Lower lobe of right lung (tissue), 2 donors: ENCODE measurements at places on chromosomes 7 and 10. TPM values are rescaled to one million over a fixed set of nuclear protein-coding genes. Genes with fewer than 3 reads are reported as not detected.

Gene GSDME
- 8.2 TPM for total RNA-seq

Gene FFAR4
- 13.7 TPM for total RNA-seq

Gene PAX4
- total RNA-seq: not detected

Gene HOGA1
- total RNA-seq: 1.1 TPM

Gene TCAF2
- total RNA-seq: 6.2 TPM

Gene CLCN1
- total RNA-seq: not detected

Gene TYW1B
- total RNA-seq: 6.8 TPM

Gene PRF1
- 29.5 TPM for total RNA-seq

Gene CD36
- total RNA-seq: 141 TPM

DNA sequence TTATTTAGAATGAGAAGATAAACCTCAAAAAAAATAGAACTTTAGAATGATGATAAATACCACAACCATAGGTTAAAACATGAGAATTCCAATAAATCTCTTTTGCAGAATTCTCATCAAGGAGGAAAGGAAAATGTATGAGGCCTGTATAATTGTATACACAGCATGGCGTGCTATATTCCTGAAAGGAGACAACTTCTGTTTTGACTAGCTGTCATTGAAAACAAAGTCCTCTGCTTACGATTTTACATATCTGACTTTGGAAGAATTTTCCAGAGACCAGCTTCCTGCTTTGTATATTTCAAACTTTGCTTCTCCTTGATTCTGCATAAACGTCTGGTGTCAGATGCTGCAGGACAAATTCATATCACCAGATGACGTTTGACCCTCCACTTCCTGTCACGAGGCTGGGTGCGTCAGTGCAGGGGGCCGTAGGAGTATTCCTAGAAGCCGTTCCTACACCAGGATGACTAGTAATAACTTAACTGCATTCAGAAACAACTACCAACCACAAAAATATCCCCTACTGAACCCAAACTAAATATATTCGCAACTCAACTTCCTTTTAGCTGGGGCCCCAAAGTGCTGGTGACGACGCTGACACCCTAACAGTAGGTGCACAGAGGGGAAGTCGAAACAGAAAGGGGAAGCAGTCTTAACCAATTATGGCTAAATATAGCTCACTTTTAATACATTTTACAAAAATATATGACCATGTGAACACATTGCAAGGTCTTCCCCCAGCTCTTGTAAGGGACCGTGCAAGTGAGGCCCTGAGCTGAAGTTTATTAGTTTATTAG lies 178.6 kb upstream of the INHBA start:
- DNase-seq: peak; percentile 83

DNA sequence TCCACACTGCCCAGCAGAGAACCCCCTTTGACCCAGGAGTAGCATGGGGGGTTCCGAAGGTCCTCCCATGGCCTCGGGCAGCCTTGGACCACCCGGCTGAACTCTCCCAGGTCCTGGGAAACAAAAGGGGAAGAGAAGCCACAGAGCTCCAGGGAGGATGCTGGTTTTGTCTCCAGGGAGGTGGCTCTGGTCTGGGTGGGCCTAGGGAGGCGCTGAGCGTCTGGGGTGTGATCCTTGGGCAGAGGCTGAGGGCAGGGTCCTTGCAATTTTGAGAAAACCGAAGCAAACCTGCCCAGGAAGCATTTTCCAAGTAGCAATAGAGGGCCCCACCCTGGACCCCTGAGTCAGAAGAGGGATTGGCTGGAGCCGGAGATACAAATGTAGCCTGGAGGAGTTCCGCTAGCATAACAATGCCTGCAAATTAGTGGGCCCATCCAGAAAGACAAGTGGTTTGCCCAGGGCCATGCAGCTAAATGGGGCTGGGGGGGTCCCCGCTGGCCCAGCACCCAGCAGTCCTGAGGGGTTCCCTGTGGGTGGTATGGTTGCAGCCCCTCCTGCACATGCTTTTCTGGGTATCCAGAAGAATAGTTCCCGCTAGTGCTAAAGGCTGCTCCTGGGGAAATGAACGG lies 2.0 kb downstream of the UTF1 start:
- DNase-seq: no peak

GRCh38 chr7:95199779-95200558 lies 124.4 kb downstream of the PON1 start:
- no peak for DNase-seq

DNA sequence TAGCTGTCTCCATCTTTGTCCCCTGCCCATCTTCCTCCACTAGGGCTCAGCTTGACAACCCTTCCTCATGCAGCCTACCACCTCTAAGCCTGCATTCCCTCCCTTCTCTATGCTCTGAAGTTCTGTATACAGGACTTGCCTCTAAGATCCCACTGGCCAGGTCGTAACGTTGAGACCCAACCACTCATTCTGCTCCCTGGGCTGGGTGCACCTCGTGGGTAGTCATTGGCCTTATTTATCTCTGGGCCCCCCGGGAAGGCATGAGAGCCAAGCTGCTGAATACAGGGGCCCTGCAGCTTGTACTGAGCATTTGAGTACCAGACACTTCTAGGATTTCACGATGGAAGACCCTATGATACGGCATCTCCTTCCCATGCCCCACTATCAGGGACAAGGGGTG lies 31.2 kb downstream of the MYL10 start:
- DNase-seq: no peak

DNA sequence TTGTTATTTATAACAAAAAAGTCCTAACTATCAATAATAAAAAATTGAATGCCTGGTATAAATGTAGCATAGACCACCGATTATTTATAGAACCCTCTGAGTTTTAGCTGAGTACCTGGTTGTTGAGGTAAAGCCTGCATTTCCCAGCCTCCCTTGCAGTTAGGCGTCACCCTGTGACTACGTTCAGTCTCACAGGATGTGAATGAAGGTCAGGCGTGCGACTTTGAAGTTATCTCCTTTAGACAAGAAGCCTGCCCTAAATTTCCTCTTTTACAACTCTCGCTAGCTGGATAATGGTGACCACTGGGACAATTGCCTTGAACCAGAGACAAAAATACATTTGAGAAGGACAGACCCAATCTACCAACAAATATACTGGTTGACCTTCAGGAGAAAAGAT lies 67.5 kb upstream of the TES start:
- no peak for DNase-seq

GRCh38 chr10:88077977-88078376 lies 214.6 kb downstream of the PTEN start:
- no peak for DNase-seq

DNA sequence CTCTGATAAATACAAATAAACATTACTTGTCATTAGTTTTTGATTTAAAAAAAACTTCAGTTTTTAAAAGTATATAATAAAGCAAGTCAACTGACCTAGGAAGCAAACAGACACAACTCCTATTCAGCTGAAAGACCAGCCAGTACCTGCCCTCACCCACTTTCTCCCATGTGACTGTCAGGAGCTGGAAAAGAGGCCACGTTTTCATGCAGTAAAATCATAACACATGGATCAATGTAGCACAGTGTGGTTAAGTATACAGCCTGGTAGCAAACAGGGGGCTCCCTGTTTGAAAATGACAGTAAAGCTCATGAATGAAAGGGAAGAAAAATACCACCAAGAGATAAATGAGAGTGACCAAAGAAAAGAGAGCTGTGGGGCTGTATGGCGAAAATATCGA lies 21.6 kb downstream of the KIN start:
- no peak for DNase-seq

DNA sequence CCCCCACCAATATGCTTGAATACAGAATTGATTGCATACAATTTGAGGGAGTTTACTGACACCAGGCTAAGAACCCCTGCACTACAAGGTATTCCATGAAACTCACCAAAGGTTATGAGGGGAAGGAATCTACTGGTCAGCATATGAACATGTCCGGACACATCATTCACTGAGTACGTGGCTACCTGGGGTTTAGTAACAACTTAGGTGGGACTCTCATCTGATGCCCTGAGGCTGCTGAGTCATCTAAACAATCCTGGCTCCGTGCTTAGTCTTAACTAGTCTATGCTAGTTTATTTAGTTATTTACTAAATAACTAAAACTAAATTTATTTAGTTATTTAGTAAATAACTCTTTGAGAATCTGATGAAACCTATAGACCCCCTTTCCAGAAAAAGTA lies 11.3 kb downstream of the PI4K2A start:
- DNase-seq: no peak

DNA sequence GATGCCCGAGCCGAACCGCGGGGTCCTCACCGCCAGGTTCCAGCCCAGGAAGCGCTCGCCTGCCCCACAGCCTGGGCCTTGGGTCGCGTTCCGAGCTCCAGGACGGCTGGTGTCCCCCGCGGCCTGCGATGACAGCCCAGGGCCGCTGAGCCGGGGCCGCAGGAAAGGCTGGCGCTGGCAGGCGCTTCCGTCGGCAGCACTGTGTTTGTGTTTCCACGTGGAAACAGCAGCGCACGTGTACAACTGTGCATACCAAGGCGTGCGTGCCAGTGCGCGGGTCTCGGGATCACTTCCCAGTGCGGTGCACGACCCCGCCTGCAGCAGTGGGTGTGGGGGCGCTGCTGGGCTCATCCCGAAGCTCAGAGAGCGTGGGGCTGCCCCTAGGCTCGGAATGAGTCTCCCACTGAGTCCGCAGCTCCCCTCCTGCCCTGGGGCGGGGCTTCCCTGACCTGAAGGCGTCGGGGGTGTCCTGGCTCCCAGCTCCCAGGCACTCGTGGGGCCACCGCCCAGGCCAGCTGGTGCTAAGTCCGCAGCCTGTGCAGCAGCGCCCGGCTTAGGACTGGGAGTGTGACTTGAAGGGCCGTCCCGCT lies 17.2 kb downstream of the AP5Z1 start:
- peak; percentile 60 for DNase-seq

DNA sequence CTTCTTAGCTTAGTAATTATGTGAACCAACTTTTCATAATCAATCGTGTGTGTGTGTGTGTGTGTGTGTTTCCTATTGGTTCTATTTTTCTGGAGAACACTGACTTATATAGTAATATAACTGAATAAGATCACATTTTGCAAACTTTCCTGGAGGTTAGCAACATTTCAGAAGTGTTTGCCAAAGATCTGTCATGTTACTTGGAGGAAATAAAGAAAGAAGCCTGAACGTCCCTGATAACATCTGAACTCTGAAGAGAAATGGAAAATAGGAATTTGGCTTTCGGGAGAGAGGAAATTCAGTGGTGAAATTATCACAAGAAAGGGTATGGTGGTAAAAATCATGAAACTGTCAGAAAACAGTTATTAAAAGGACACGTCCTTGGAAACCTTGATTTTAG lies 984.4 kb upstream of the AUTS2 start:
- DNase-seq: no peak

- DNase-seq: no peak
Observed at GRCh38 chr10:86545101-86545500, 23.5 kb upstream of the WAPL start.

DNA sequence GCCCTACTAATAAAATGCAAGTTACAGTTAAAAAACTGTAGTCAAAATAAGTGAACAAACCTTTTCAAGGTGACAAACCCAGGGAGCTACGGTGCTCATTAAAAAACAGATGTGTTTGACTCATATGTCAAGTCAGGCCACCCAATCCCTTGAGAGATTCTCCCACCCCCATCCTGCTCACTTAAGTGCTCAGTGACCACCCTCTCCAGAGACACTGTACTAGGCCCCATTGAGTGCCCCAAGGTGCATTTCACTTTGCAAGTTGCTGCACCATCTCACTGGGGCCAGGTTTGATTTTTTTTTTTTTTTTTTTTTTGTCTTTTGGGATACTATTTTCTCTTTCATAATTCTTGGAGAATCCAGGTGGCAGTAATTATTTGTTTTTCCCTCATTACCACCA lies 1.9 kb downstream of the ERV3-1 start:
- DNase-seq: no peak

DNA sequence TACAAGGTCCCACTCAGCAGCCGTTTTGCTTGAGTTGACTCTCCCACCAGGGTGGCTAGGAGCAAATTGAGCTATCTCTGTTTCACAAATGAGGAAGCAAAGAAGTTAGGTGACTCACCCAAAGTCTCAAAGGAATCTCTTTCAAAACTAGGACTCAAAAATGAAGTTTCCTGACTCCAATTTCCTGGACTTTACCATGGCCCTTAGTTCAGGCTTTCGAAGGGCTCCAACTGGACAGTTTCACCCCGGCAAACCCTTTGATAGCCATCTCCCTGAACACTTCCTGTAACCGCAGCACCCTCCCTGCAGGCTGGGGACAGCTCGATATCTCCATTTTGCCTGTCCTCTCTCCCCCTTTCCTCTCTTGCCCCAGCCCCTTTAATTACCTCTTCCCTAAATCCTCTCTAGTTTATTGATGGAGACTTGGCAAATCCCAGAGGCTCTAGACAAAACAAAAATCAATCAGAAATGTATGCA lies 4.7 kb upstream of the AFAP1L2 start:
- DNase-seq: no peak
